ENCODE measurements at places on chromosomes 4 and X. TPM values are rescaled to one million over a fixed set of nuclear protein-coding genes. Genes with fewer than 3 reads are reported as not detected.

NUDT9 gene
- 22.2 TPM for total RNA-seq

IL2RG gene
- total RNA-seq = 7.1 TPM

LDB2 gene
- 91.5 TPM for total RNA-seq

EFNB1 gene
- total RNA-seq = 24.0 TPM

DNA sequence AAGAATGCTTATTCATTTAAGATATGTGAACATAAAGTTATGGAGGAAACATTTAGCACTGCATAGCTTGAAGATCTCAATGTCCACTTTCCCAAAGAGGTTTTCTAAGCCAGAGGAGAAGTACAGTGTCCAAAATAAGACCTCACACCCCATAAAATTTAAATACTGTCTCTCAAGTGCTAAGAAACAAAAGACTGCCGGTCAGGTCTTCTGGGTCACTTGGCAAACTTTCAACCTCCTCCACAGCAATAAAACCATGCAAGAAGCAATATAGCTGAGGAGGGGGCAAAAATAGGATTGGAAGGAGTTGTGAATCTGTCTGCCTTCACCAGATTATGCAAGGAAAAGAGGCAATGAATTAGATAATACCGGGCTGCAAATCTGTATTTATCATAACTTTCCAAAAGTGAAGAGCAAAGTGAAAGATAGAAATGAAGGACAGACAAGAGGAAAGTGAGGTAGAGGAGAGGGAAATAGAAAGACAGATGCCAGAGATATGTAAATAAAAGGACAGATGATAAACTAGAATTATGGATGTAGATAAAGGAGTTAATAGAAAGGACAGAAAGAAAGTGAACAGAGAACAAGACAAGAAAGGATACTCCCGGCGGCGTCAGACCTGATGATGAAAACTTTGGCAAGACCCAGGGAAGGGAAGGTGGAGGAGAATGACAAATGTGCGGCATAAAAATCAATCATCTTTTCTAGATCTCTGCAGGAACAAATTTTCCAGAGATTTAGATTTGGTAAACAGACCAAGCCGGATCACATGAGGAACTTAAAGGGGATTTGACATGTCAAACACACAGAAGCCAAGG lies 152.7 kb upstream of the FAM241A start:
- no peak for DNase-seq

GRCh38 chr4:169263791-169264392 lies 6.9 kb downstream of the SH3RF1 start:
- DNase-seq = no peak
